T-cell (primary cell): ENCODE measurements at places on chromosomes 2 and 18.

- no peak for DNase-seq
Measured at GRCh38 chr2:168427451-168427850, 28.6 kb upstream of the CERS6 start.

DNA sequence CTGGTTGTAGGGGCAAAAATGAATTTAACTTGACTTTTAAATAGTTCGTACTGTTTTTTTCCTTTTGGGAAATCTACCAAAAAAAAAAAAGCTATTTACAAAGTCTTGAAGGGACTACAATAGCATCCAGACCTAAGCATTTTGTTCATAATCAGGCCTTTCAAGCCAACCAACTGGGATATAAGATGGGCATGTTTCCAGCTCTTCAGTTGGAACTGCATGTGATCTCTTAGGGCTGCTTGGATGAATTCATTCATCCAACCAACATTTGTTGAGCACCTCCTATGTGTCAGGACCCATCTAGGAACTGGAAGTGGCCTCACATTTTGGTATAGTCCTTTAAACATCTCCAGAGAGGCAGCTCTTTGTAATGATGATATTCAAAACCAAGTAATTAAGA is 98.6 kb downstream of the AAK1 start:
- DNase-seq: no peak

DNA sequence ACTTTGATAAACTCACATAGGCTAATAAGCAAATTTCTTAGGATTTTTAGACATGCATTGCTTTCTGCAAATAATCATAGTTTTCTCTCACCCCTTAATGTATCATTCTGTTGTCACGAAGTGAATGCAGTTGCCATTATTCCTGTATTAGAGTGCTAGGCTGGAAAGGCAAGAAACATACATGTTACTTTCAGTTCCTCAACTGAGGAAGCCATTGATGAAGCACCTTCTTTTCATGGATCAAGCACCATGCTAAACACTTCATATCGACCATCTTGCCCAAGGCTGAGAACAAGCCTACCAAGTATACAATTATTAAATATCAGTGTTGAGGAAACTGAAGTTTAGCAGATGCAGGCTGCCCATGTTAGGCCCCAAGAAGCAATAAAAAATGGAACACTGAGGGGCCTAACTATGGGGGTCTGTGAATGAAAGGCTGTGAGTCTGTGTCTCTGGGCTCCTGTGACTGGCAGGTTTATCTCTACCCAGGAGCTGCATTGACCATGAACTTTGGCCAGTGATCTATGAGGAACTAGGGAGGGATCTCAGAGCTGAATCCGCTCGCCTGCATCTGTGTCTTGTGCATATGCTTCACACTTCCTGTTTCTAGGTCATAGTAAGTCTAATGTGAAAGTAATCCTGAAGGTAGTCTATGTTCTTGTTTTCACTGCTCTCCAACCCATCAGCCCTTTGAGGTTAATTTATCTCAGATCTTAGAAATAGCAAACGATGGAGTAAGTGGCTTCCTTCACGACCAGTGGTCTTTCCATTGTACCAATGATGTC is 16.0 kb upstream of the TSPYL6 start:
- DNase-seq: no peak

GRCh38 chr18:47558110-47558750 is 306.8 kb upstream of the SKOR2 start:
- no peak for DNase-seq

DNA sequence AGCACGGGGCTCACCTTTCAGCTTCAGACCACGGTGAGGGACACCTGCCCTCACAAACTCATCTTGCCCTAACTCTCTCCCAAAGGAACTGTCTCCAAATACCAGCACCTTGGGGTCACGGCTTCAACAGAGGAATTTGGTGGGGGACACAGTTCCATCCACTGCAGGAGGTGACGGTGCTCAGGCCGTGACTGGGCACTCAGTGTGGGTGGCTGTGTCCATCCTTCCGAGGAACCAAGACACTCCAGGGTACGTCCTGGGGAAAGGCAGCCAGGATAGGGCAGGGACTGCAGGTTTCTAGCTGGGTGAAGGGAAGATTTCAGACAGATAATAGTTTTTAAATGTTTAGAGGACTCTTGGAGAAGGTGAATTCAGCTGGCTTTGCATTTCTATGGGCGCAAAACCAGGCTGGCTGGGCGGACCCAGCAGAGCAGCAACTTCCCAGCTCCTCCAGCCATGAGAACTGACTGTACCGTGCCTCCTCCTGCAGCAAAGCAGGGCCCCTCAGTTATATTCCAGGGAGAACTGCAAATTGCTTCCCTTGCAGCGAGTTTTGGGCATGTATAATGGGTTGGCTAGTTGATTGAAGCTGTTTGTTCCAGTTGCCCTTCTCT is 23.9 kb upstream of the ALLC start:
- no peak for DNase-seq

DNA sequence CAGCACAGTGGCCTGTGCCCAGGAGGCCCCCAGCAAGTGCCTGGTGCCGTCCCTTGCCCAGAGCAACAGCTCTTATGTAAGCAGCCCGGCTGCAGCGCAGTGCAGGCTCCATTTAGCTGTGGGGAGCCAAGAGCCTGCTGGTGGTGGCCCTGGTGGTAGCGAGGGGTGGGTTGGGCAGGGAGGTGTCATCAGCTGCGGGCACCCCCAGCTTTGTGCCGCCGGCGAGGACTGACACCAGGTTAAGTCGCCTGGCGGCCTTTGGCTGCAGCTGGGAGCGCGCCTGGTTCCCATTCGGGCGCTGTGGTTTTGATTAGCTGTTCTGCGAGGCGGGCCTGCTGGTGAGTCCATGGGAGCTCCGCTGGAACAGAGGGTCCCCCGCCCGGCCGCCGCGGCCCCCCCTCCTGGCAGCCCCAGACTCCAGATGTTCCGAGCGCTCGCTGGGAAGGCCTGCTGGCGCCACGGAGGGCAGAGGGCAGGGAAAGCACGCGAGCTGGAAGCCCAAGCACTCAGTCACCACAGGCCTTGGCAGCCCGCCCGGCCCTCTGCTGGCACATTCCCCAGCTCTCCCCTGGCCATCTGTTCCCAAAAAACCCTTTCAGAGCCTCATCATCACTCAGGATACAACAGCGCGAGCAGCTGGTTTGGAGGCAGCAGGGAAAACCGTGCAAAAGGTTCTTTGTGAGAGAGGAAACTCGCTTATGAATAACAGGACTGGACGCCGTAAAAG is 18.4 kb downstream of the ATOH8 start:
- no peak for DNase-seq

DNA sequence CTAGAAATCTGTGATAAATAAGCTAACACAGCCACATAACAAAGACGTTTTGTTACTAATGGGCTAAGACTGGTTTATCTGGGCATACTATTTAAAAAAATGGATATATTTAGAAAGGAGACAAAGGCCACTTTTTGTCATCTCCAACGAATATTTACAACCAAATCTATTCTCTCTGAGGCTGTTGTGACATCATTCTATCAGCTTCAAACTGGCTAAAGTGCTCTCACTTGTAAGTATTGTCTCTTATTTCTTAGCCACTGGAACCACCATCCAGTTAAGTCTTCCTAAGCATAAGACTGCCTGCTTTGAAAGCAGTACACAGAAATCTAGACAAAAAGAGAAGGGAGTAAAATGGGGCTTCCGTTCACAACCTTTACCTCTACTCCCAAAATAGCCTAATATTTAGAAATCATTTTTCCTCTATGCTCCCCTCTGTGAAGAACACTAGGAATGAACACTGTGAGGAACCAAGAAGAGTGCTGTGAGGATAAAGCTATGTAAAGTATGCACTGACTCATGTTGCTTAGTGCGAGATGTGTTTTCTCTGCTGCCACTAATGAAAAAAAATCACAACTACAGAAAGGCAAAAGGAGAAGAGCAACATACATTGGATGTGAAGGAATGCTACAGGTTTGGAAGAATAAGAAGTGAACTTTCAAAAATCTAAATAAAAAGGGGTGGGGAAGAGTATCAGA is 264.1 kb downstream of the EXOC6B start:
- no peak for DNase-seq

DNA sequence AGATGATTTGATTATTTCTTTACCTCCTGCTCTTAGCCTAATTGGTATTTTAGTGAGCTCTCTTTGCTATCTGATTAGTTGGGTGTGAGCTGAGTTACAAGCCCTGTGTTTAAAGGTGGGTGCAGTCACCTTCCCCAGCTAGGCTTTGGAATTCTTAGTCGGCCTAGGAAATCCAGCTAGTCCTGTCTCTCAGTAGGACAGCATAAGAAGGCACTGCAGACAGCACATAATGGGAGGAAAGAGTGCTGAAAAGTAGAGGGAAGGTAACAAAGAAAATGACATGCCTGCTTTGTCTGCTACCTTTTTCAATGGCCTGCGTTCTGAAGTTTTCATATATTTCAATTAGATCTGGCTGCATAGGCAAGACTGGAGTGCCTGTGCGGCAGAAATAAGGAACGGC is 1794.0 kb upstream of the CELF4 start:
- DNase-seq: no peak

DNA sequence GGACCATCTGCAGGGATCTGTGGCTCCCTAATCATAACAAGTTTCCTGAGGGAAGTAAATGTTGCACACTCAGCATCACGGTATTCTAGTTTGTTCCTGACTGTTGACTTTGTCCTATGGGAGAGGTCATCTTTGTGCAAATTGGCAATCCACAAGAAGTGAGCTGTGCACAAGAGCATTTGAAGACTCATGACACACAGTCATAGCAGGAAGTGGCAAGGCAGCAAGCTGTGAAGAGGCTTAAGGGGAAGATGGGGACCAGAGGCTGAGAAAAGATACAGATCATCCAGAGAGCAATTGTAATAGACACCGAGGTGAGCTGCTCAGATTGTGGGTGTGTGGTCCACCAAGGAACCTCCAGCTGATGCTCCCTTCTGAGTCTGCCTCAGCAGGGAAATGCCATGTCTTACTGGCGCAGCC is 2.7 kb downstream of the TNP1 start:
- DNase-seq: peak; percentile 10

DNA sequence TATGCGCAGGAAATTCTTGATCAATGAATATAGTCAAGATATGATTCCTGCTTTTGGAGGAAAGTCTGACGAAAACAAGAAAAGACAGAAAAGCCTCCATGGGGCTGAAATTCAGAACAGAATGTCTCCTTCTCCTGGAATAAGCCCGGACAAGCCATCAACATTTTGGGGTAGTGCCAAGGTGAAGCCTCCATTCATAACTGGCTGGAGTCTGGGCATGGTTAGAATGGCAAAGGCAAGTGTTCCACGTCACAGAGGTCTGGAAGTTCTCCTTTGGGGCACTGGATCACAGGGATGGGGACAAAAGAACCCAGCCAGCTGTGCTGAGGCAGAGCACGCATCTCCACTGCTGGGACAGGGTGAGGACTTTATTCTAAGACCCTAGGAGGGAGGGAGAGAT is 505.7 kb downstream of the CMPK2 start:
- DNase-seq: no peak

DNA sequence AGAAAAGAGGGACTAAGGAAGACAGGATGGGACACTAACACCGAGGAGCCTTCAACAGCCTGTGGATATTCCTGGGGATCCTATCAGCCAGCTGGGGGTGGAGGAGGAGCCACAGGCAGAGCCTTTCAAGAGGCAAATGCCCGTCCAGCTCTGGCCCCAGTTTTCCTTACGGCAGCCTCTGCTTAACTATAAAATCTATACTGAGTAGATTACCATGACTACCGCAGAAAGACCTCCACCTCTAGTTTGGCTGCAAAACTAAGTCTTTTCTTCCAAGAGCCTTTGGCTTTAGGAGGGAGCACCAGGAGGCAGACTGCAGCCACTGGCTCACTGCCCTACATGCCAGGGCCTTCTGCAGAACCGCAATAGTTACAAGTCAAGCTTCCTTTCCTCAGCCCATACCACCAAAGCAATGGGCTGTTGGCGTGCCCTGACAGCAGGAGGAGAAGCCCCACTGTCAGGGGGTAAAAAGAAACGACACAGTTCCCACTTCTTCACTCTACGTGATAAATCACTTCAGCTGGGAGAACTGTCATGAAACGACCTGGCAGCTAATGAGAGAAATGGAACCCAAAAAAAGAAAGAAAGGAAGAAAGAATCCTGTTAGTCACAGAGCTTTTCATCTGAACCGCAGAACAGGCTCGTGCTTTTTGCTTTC is 25.1 kb upstream of the CREB1 start:
- DNase-seq: no peak

DNA sequence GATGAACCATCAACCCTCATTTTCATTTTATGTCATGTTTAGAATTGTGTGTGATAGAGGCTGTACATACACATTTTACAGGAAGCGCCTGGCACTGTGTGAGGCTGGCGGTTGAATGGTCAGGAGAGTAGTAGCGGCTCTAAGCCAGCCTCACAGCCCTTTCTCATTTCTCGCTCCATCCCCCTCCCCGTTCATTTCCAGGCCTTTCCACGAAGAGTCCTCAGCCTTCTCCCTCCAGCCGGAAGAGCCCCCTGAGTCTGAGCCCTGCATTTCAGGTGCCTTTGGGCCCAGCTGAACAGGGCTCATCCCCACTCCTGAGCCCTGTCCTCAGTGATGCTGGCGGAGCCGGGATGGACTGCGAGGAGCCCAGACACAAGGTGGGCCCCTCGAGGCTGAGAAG is 51.8 kb downstream of the STK25 start:
- DNase-seq: no peak

DNA sequence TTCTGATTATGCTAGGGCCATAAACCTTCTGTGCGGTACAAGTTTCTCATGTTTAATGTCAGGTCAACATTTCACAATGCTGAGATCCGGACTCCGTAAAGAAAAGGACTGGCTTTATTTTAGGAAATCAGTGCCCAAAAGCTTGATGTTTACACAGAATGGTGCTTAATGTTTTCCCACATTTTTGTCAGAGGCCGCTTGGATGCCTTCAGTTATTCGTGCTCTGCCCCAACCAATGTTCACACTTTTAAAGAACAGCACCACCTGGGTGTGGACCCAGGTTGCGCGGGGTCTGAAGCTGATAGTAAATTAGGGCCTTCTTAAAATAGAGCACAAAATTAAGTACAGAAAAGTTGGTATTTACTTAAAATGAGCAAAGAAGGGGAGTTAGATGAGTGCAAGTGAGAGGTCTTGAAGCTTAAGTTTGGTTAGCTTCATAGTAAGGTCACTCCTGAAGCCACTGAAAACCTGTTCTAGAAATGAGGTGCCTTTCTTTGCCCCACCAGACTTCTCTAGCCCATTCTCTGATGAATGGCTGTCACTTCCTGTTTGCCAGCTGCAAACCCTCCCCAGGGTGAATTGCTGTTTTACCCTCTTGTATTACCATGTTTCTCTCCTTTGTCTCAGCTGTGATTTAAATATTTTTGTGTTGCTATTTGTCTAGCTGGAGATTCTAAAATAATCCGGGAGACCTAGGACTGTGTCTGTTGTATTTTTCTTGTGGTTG is 20.5 kb downstream of the SLC3A1 start:
- DNase-seq: peak; percentile 6

DNA sequence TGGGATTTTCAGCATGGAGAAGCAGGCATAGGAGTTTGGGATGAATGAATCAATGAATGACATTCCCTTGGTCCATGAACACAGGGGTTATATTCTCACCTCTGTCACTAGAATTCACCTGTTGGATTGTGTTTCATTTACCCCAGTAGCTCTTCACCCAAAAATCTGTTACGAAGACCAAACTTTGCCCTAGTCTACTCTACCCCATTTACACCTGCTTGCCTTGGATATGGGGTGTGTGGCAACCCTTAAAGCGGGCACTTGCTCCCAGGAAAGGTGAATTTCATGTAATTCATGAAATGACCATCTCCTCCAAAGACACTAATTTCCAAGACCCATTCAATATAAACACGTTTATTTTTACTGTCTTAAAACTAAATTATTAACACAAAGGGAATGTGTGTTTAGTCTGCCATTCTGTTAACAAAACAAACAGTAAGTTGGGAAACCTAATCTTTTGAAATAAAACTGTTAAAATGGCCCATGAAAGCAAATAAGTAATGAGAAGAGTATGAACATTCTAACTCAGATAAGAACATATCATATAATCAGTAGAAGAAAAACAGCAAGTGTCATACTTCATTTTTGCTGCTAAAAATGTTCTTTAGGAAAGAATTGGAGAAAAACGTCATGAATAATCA is 268.0 kb downstream of the NAPG start:
- no peak for DNase-seq
